ENCODE measurements at places on chromosomes 7 and 10. TPM values are rescaled to one million over a fixed set of nuclear protein-coding genes. Genes with fewer than 3 reads are reported as not detected.

ASZ1 gene
- not detected for total RNA-seq

CAV2 gene
- not detected for total RNA-seq

- no peak overlapping the region for H3K27ac ChIP-seq
- H3K27me3 ChIP-seq, result no peaks in the 10 kb centered on the region
- no peak overlapping the region for H3K4me3 ChIP-seq
- H3K36me3 ChIP-seq, result no peaks in the 10 kb centered on the region
- DNase-seq, result no peak
Measured at GRCh38 chr7:49848211-49848841, 74.9 kb downstream of the VWC2 start.

GRCh38 chr10:35765996-35766395 lies 123.9 kb upstream of the FZD8 start:
- no peak for DNase-seq
- H3K4me1 ChIP-seq, result no peaks in the 10 kb centered on the region
- no peaks in the 10 kb centered on the region for H3K36me3 ChIP-seq
- no peak overlapping the region for H3K27ac ChIP-seq
- no peak overlapping the region for H3K4me3 ChIP-seq

DNA sequence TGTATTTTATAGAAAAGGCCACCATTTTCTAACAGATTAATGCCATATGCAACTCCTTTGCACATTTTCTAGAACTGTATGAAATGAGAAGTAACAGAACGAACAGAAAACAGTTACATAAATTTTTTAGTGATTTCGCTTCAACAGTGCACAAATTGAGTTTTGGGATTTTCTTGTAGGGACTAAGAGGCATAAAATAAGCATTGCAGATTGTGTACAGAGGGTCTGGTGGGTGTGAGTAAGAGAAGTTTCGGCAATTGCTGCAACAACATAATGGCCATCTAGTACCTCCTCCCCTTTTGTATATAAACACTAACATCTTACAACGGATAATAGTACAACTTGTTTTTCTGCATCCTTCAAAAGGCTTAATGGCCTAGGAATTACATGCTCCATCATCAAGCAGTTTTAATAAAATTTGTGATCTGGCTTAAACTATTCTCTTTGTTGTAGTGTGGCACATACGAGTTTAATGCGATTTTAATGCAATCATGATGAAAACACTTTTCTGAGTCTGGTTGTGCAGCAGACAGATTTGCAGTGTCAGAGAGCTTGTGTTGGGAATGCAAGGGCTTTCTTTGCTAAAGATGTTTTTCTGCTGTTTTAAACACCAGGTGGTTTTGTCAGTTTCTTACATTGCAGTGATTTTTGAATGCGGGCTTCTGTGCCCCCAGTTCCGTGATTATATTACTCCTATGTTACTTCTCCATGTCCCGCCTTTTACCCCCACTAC lies 2.9 kb downstream of the GLCCI1 start:
- DNase-seq, result no peak
- H3K27ac ChIP-seq, result no peak overlapping the region
- peaks cover 16% of the 10 kb centered on the region for H3K36me3 ChIP-seq
- H3K4me1 ChIP-seq, result peaks cover 33% of the 10 kb centered on the region
- H3K4me3 ChIP-seq, result no peak overlapping the region

- H3K27me3 ChIP-seq, result peaks cover 16% of the 10 kb centered on the region
- H3K4me3 ChIP-seq, result no peak overlapping the region
- no peaks in the 10 kb centered on the region for H3K4me1 ChIP-seq
Measured at GRCh38 chr10:15478429-15478828, 107.3 kb upstream of the FAM171A1 start.

- H3K4me1 ChIP-seq, result peaks cover 4% of the 10 kb centered on the region
- H3K27me3 ChIP-seq, result peaks cover 37% of the 10 kb centered on the region
- no peak overlapping the region for H3K4me3 ChIP-seq
- H3K27ac ChIP-seq, result no peak overlapping the region
- no peak for DNase-seq
- H3K36me3 ChIP-seq, result no peaks in the 10 kb centered on the region
Measured at GRCh38 chr7:101804967-101805366, 12.5 kb upstream of the CUX1 start.

All from activated T-helper 2 cell treated with anti-CD3 and anti-CD28 coated beads, Interferon-gamma antibody, Interleukin-2, Interleukin-4, amounts not matched to agents 10 μg/mL and 5 μg/mL and 100 μg/mL, durations not matched to agents 14 hours and 24 hours and 36 hours (primary cell).